GM23248 (cell line): ENCODE measurements at places on chromosomes 3 and 15.

GRCh38 chr3:65174713-65175112, 486.9 kb upstream of the ADAMTS9 start:
- DNase-seq, result no peak
- no peak overlapping the region for H3K27ac ChIP-seq
- H3K4me1 ChIP-seq, result peaks cover 6% of the 10 kb centered on the region

DNA sequence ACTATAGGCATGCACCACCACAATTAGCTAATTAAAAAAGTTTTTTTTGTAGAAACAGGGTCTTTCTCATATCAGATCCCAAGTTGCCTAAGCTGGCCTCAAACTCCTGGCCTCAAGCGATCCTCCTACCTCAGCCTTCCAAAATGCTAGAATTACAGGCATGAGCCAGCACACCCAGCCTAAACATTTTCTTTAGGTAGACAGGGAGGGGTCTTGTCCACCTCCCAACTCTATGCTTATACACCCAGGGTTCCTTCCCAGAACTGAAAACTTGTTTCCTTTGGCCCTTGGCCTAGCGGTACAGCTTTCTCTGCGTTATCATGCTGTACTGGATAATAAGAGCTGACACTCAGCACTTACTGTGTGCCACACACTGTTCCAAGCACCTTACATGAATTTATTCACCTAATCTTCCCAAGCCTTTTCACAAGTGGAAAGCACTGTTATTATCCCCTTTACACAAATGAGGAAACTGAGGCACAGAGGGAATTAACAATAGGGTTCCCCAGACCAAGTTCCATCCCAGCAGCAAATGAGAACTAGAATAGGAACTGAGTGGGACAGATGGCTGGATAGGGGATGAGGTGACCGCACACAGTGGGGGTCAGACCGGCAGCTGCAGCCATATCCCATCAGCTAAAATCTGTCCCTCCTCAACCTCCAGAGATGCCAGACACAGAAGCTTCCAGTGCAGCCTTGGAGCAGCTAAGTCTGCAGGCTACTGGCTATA, 150.8 kb downstream of the MEGF11 start:
- no peak overlapping the region for H3K27ac ChIP-seq
- H3K4me3 ChIP-seq, result no peak overlapping the region
- peaks cover 54% of the 10 kb centered on the region for H3K27me3 ChIP-seq
- no peak for DNase-seq

GRCh38 chr3:58999774-59000160, 50.1 kb downstream of the CFAP20DC start:
- no peaks in the 10 kb centered on the region for H3K27me3 ChIP-seq
- H3K4me1 ChIP-seq, result peaks cover 23% of the 10 kb centered on the region
- H3K4me3 ChIP-seq, result no peak overlapping the region
- DNase-seq, result peak; percentile 39
- peak overlapping the region; percentile 91 for H3K27ac ChIP-seq

GRCh38 chr3:30305021-30305420, 301.4 kb upstream of the TGFBR2 start:
- H3K27me3 ChIP-seq, result no peaks in the 10 kb centered on the region
- H3K4me1 ChIP-seq, result peaks cover 21% of the 10 kb centered on the region
- H3K27ac ChIP-seq, result no peak overlapping the region
- no peaks in the 10 kb centered on the region for H3K36me3 ChIP-seq
- H3K4me3 ChIP-seq, result no peak overlapping the region

DNA sequence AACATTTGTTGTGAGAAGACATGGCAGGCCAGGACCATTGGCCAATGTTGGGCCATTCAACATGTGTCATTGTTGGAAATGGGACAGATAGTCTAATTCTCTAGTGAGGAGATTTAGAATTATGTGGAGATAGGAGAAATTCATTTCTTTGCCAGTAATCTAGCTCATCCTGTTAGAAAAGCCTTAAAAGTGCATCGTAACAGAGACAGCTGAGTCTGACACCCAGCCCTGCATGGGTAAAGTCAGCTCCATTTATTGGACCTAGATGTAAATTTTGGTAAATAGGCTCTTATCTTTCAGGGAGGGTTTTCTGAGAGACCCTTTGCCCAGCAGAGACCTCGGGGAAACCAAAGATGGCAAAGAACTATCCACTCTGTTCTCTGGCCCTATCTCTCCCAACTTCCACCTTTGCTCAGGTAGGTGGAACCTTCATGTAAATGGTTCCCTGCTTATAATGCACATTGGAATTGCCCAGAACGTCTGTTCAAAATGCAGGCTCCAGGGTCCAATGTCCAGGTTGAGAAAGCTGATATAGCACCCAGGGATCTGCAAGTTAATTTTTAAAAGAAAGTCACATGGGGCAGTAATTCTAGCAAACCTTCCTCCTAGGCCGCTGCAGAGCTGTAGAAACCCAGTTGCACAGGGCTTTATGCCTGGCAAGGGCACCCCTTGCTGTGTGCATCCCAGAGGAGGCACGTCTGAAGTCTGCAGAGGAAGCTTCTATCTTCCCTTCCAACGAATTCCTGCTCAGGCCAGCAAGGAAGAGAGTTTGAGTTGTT, 365.9 kb upstream of the PROK2 start:
- H3K36me3 ChIP-seq, result no peaks in the 10 kb centered on the region
- peaks cover 19% of the 10 kb centered on the region for H3K4me1 ChIP-seq
- H3K27ac ChIP-seq, result no peak overlapping the region
- DNase-seq, result no peak

DNA sequence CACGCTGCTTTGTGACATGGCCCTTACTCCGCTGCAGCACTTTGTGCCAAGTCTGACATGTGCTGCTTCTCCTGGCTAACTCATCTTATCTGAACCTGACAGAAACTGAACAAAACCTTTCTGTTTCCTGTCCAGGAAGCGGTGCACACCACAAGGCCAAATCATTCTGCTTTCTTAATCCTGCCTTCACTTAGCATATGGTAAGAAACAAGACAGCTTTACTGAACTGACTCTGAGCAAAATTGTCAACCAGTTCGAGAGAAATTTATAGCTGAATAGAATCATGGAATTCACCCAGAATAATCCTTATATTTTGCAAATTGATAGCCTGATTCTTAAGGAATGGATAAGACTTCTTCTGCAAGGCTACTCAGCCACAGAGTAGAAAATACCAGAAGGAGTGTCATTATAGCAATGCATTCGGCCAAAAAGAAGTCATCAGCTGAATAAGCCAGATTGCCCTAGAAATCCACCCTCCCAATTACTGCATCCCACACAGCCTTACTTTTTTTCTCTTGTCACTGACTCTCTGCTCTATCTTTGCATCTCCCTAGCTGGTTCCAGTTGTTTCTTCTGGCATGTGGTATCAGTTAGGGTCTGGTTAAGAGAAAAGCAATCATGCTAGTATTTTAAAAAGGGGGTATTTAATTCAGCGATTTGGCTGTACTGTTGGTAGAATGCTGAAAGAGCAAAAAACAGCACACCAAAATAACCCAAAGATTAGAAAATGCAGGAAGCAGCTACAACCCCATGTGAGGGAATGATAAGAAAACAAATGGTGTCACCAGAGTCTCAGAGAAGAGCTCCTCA, 41.6 kb upstream of the STRIT1 start:
- no peak overlapping the region for H3K27ac ChIP-seq
- H3K27me3 ChIP-seq, result no peaks in the 10 kb centered on the region
- H3K4me1 ChIP-seq, result no peaks in the 10 kb centered on the region
- H3K4me3 ChIP-seq, result no peak overlapping the region
- DNase-seq, result no peak
- no peaks in the 10 kb centered on the region for H3K36me3 ChIP-seq

DNA sequence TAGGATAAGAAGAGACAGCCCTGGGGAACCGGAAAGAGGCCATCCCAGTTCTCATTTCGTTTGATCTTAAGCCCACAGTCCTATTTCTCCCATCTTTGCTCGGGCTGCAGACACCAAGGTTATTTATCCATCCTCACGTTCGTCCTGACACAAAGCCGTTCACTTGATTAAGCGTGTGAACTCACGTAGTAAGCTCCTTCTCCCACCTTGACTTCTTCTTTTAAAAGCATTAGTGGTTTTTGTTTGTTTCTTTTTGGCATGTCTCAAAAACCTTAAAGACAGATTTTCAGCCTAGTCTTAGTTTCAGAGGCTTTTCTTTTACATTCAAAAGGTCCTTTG, 70.9 kb downstream of the TGFBR2 start:
- no peak for DNase-seq
- H3K4me1 ChIP-seq, result peaks cover 18% of the 10 kb centered on the region
- no peak overlapping the region for H3K27ac ChIP-seq
- no peak overlapping the region for H3K4me3 ChIP-seq

GRCh38 chr3:13015286-13016082, 57.7 kb downstream of the IQSEC1 start:
- no peak overlapping the region for H3K27ac ChIP-seq
- H3K27me3 ChIP-seq, result no peaks in the 10 kb centered on the region
- no peak for DNase-seq
- H3K36me3 ChIP-seq, result no peaks in the 10 kb centered on the region
- no peak overlapping the region for H3K4me3 ChIP-seq

- DNase-seq, result no peak
- peaks cover 6% of the 10 kb centered on the region for H3K4me1 ChIP-seq
- 0 out of 2 replicates have a peak, but pooled peaks cover 6% of the 10 kb centered on the region for H3K36me3 ChIP-seq
- H3K4me3 ChIP-seq, result no peak overlapping the region
- H3K27ac ChIP-seq, result no peak overlapping the region
Observed at GRCh38 chr3:44506961-44507360, 29.5 kb upstream of the ZNF445 start.

GRCh38 chr3:147737376-147737775, 328.2 kb downstream of the ZIC1 start:
- H3K36me3 ChIP-seq, result no peaks in the 10 kb centered on the region
- no peak overlapping the region for H3K27ac ChIP-seq
- peaks cover 2% of the 10 kb centered on the region; the same call in 1 of the 2 replicates for H3K4me1 ChIP-seq
- no peak for DNase-seq

GRCh38 chr3:76096836-76097588, 311.7 kb upstream of the ZNF717 start:
- peak; percentile 60 for DNase-seq
- H3K4me1 ChIP-seq, result peaks cover 27% of the 10 kb centered on the region
- no peaks in the 10 kb centered on the region for H3K27me3 ChIP-seq
- peak overlapping the region; percentile 35 for H3K27ac ChIP-seq
- peak overlapping the region; percentile 2; the same call in 1 of the 2 replicates for H3K4me3 ChIP-seq

DNA sequence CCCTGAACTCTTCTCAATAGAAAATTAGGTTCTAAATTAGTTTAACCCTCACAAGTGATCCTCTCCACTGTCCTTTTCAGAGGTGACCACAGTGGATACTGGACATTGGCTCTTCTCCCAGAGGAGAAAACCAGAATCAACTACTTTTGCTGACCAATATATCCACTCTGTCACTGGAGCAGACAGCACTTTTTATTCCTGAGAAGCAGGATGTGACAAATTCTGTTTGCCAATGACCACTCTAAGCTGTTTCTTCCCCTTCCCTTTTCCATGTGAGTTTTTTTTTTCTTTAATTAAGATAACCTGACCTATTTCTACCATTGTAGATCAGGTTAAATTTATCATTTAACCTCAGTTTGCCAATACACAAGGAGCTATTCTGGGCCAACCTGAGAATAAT, 79.7 kb upstream of the ZNF280D start:
- no peak overlapping the region for H3K4me3 ChIP-seq
- DNase-seq, result no peak
- H3K27me3 ChIP-seq, result no peaks in the 10 kb centered on the region
- H3K36me3 ChIP-seq, result no peaks in the 10 kb centered on the region

GRCh38 chr15:72958634-72959033, 93.6 kb upstream of the NEO1 start:
- H3K4me3 ChIP-seq, result no peak overlapping the region
- H3K4me1 ChIP-seq, result no peaks in the 10 kb centered on the region
- DNase-seq, result no peak
- no peak overlapping the region for H3K27ac ChIP-seq
- no peaks in the 10 kb centered on the region for H3K27me3 ChIP-seq
- H3K36me3 ChIP-seq, result no peaks in the 10 kb centered on the region

DNA sequence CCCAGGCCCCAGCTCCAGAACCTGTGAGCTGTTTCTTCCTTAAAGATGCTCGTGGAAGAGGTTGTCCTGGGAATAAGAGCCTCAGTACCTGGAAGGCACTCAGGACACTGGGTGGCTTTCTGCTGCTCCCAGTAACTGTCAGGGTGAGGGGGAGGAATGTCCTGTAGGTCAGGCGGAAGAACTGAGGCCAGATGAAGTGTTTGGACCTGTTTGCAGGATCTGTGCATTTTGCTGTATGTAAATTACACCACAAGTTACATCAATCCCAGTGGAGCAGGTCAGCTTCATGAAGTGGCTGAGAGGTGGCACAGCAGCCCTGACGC, 27.1 kb downstream of the HDAC11 start:
- no peak for DNase-seq
- H3K27me3 ChIP-seq, result no peaks in the 10 kb centered on the region
- H3K4me3 ChIP-seq, result no peak overlapping the region

DNA sequence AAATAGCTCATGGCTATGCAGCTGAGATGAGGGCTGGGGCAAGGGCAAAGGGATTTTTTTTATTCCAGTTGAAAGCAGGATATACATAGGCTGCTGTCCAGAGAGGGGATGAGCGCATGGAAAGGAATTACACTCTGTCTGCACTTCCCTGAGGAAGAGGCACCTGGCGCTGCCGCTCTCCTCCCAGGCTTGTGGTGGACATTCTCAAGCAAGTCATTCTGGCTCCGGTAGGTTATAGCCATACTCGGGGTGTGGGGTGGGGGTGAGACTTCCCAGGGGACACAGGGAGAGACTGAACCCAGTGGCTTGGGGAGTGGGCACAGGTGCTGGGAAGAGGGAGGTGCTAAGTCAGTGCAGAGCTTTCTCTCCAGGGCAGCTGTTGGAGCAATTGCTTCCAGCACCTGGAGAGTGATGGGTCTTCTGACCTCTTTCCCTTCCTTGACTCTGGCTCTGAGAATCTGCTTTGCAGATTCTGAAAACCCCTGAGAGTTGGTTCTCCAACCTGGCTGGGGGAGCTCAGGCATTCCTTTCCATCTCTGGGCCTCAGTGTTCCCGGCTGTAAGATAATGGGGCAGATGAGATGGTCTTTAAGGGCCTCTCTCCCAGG, 24.3 kb downstream of the CYP8B1 start:
- H3K36me3 ChIP-seq, result no peaks in the 10 kb centered on the region
- no peak for DNase-seq
- H3K4me3 ChIP-seq, result no peak overlapping the region
- H3K27ac ChIP-seq, result no peak overlapping the region
